Inflammatory macrophage treated with lipopolysaccharide for 4 hours (primary cell): ENCODE measurements at places on chromosomes 5 and 9.

GRCh38 chr9:122186777-122187470 lies 27.2 kb downstream of the MORN5 start:
- DNase-seq: no peak

GRCh38 chr5:157568720-157569119 lies 6.9 kb downstream of the ADAM19 start:
- DNase-seq: no peak

DNA sequence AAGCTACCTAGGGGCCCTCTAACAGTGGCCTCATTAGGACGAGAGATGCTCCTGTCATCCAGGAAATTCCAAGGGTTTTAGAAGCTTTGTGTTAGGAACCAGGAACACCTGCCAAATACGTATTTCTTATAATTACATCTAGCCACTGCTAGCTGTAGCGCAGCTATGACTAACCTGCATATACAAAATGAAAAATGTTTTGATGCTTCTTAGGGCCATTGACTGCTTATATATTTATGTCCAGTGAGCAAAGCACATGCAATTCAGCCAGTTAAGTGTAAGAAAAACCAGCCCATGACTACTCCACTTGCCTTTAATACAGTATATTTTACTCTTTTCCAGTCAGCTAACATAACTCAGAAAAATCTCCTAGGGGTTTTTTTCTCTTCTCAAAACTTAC lies 143.3 kb downstream of the TRPM3 start:
- DNase-seq: no peak

DNA sequence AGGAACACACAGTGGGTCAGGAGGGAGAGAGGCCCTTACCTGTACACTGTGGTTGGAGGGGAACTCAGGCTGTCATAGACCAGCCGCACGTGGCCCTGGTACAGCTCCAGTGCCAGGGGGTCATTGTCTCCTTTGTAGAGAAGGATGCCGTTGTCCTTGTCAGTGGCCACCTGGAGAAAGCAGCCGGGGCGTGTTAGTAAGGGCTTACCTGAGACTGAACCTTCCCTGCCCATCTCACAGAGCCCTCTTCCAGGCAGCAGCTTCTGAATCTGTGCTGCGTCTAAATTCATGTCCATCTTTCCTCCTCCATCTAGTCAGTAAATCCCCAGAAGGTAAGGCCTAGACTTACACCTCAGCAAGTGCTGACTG lies 104.7 kb upstream of the PANK3 start:
- no peak for DNase-seq

DNA sequence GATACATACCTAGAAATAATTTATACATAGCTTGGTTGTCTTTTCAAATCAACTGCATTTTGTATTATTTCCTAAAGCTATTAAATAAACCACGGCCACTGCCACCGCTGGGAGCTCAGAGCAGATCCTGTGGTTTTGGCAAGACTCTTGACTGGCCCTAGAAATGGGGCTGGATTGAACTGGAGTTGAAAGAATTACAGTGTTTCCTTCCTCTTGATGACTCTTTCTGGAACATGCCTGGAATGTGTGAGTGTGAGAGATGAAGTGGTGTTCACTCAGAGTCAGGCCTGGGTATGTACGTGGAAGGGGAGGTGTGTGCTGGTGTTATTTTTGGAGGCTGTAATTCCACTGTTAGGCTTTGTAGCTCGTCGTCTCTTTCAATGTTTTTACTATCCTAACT lies 45.9 kb downstream of the TEK start:
- DNase-seq: no peak

DNA sequence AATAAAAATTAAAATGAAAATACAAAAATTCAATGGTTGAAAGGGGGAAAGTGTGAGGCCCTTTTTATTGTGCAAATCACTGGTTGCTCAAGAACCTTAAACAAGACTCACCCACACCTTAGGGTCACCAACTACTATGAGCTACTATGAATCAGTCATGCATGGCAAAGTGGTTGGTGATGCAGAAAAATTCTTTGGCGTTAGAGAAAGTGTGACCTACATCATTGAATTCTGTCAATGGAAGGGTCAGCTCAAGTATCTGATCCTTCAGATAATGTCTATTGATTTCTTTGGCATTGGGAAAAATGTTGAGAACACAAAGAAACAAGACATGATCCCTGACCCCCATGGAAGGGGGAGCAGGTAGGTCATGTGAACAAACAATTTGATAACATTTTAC lies 149.7 kb upstream of the ADCY2 start:
- peak; percentile 0 for DNase-seq
